ENCODE measurements at places on chromosomes 16 and 17.

DNA sequence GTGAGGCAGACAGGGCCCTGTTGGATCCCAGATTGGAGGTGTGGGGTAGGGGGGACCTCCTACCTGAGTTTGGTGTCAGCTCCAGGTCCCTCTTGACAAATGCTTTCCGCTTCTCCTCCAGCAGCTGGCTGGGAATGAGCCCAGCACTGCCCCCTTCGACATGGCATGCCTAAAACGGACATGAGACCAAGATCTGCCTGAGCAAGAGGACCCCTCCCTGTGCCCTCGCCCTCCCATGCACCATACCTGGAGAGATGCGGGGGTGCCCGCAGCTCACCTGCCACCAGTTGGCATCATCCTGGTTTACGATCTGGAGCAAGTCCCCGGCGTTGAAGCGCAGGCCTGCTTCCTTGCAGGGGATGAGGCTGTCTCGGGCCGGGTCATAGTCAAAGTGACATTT lies 26.2 kb downstream of the MPP2 start:
- no peak for DNase-seq

GRCh38 chr17:32566303-32566702 lies 79.5 kb downstream of the CDK5R1 start:
- DNase-seq = no peak

- DNase-seq = peak; percentile 89
Observed at GRCh38 chr17:40499551-40500189, 1.8 kb downstream of the TNS4 start.

DNA sequence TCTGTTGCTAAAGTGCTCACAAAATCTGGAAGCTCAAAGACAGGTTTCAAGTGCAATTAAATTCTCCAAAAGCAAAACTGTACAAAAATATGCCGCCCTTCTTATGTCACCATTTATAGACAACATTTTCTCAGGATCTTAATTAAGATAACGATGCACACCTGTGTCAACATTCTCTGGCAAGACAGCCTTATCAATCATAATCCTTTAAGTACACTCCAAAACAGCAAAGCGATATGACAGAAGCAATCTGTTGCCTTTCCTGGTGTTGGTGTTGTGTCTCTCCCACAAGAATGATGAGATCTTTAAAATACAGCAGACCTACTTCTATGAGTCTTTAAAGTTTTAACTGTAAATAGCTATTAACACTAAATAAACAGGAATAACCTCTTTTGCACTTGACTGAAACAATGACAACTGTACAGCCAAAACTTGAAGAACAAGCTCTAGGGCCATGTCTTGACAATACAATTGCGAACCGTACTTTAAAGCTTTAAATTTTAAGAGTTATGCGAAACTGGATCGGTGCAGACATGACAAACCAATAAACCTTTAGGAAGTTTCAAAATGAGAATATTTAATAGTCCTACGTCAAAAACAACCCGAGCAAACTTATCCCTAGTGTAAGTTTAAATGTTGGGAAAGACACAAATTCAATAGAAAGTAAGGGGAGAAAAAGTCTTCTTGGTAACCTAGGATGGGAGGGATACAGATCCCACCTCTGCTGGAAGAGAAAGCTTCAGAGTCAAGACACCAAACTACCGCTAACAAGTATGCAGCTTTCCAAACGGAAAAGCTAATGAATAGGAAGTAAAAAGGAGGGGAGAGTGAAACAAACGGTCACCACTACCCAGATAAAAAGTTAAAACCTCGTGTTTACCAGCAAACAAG lies 3.3 kb upstream of the IRX5 start:
- no peak for DNase-seq

- no peak for DNase-seq
Observed at GRCh38 chr17:79136596-79136995, 62.0 kb downstream of the ENGASE start.

DNA sequence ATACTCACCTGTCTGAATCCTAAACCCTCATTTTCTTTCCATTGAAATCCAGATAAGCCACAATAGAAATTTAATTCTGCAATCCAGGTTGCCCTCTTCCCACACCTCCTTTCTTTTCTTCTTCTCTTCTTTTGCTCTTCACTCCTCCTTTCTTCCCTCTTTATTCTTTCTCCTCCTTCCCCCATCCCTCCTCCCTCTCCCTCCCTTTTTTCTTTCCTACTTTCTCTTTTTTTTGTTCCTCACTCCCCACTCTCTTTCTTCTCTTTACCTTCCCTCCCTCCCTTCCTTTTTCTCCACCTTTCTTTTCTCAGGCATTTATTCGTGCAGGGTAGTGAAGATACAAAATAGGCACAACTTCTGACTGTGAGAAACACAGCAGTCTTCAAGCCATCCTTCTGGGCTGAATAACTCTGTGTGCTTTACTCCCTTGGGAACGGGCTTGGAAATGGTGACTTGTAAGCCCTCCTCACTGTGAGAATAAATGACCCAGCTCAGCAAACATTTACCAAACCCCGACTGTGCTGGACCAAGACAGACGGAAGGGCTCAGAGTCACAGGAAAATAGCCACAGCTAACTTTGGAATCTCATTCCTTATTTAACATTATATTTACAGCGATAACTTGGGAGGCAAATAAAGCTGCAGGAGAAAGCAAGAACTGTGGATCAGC lies 140.8 kb downstream of the HAPSTR1 start:
- no peak for DNase-seq

- DNase-seq = no peak
Observed at GRCh38 chr16:80743772-80744171, 60.6 kb downstream of the CDYL2 start.

- no peak for DNase-seq
Observed at GRCh38 chr17:19948116-19948943, 29.3 kb downstream of the AKAP10 start.

DNA sequence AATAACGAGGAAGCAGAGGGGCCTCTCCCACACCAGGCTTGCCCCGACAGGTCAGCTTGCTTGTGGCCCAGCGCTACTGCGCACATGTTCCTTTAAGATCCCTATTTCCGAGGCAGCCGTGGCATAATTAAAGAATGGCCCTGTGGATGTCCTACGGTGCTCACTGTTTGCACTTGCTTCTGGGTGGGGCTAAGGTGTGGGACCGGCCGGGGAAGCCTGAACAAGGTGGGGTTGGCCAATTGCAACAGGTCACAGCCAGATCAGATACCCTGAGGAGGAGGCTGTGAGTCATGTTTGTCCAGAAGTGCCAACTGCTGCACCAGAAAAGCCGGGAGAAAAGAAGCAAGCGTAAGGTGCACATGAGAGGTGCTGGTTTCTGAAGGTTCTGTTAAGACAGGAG lies 158.5 kb upstream of the CACNG5 start:
- no peak for DNase-seq

- no peak for DNase-seq
Observed at GRCh38 chr17:1882836-1883235, 53.0 kb downstream of the RPA1 start.

DNA sequence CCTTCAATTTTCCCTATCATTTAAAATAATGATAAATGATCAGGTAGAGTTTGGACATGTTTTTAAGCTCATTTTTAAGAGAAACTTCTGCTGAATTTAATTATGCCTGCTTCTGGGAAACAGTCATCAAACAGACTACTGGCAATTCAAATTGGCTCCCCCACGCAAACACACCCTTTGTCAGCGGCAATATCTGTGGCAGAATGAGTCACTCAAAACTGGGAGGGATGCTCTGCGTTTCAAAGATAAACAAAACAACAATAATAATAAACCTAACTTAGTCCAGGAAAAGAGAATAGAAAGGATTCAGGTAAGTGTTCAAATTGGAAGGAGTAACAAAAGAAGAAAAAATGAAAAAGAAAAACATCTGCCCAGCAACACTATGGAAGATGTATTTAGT lies 108.1 kb upstream of the ERCC4 start:
- DNase-seq = no peak

GRCh38 chr17:82489117-82489516 lies 30.4 kb upstream of the FOXK2 start:
- DNase-seq = no peak

DNA sequence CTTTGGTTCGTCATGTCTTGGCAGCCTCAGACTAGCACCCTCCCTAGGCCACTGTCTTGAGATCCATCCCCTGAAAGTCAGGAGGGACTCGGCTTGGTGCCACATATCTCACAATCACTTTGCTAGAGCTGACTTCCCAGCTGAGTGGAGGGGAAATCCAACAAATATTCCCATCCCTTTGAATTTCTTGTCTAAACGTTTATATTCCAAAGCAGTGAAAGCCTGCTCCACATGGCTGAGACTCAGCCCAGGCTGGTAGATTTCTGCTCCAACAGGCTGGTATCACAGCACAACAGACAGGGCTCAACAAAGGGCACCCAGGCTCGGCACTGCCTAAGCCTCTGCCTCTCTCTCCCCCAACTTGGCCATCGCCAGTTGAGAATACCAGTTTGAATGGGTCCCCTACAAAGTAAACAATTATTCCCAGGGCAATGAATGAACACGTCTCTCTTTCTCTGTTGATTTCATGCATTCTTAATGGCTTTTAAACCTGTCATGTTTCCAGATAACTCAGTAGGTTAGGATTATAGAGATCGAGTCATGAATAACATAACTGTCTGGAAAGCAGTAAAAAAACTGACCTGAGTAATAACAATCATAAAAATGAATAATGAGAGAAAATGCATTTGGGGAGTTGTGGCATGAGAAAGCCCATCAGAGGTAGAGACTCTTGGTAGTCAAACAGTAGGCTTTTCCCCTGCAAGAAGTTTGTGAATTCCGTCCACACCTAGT lies 1.0 kb downstream of the KRT13 start:
- no peak for DNase-seq

DNA sequence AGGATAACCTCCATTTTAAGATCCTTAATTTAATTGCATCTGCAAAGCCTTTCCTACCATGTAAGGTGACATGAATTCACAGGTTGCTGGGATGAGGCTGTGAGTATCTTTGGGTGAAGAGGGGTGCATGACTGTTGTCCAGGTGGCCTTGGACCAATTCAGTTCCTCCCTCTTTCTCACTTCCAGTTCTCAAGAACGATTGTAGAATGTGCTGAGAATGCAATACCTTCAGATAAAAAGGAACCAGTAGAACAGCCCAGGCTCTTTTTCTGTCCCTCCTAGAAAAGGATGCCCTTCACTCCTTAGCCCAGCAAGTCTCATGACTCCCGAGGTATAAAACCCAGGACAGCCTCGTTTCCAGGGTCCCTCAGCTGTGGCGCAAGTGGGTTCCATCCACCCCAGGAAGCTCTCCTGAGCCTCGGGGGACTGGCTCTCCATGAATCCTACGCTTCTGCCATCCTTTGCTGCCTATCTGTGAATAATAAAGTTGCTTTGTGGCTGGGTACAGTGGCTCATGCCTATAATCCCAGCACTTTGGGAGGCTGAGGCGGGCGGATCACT lies 61.6 kb upstream of the FA2H start:
- DNase-seq = no peak

DNA sequence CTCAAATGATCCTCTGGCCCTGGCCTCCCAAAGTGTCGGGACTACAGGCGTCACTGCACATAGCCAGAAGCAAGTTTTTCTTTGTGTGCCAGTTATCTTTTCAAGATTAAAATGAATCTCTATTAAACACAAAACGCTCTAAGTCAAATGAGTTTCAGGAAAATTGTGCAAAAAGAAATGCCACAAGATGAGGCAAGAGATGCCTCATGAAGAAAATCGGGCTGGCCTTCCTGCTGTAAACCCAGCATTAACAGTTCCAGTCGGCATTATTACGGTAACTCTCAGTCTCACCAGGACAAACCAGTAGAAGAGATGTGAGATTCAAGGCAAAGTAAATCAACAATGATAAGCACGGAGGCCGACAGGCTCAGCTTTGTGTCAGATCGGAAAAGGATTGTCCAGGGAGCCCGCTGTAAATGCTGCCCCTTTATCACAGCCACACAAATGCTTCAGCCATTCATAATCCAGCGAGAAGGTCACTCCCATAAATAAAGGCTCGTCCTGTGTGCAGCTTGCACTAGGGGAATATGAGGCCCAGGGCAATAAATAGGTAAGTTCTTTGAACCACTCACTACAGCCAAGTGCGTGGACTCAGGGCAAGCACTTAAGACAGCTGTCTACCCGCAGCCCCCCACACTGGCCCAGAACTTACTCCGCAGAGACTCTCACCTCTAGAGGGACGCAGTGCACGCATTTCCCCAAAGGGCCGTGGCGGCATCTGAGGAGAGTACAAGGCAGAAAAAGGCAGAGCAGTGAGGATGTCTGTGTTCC lies 27.2 kb downstream of the NPLOC4 start:
- no peak for DNase-seq

- DNase-seq = no peak
Observed at GRCh38 chr17:76179496-76180467, 38.7 kb upstream of the FOXJ1 start.

DNA sequence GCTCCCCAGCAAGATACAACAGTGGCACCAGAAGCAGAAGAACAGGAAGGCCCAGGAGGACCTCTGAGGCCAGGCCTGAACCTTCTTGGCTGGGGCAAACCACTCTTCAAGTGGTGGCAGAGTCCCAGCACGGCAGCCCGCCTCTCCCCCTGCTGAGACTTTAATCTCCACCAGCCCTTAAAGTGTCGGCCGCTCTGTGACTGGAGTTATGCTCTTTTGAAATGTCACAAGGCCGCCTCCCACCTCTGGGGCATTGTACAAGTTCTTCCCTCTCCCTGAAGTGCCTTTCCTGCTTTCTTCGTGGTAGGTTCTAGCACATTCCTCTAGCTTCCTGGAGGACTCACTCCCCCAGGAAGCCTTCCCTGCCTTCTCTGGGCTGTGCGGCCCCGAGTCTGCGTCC lies 11.9 kb downstream of the CES3 start:
- no peak for DNase-seq

DNA sequence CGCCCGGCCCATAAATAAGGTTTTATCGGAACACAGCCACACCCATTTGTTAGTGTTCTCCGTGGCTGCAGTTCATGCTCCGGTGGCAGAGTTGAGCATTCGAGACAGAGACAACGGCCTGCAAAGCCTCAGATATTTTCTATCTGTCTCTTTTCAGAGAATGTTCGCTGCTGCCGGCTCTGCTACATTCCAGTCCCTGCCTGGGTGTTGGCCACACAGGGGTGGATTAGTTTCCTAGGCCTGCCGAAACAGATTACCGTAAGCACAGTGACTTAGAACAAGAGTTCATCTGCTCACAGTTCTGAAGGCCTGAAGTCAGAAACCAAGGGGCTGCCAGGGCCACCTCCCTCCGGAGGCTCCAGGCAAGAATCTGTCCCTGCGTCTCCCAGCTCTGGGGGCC lies 19.1 kb upstream of the GSG1L start:
- no peak for DNase-seq

DNA sequence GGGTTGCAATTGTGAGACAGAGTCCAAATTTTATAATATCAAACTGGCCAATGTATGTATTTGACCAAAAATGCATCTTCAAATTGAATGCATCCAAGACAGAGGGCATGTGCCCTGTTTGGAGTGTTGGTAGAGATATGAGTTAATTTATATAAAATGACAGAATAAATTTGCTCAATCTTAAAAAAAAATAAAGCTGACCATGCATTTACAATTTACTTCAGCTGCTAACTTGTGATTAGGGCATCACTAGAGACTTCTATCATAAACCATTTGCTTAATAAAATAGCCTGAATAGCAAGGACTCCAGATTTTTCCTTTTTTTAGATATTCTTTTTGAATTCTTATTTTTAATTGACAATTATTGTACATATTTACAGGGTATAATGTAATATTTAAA lies 1345.8 kb downstream of the CDH11 start:
- no peak for DNase-seq

Measured in H1 (cell line).